ENCODE measurements at places on chromosomes 2 and 18.

GRCh38 chr2:210623506-210623905 is 67.1 kb downstream of the CPS1 start:
- no peak for DNase-seq

GRCh38 chr2:205868773-205869333 is 186.6 kb downstream of the NRP2 start:
- no peak for DNase-seq

DNA sequence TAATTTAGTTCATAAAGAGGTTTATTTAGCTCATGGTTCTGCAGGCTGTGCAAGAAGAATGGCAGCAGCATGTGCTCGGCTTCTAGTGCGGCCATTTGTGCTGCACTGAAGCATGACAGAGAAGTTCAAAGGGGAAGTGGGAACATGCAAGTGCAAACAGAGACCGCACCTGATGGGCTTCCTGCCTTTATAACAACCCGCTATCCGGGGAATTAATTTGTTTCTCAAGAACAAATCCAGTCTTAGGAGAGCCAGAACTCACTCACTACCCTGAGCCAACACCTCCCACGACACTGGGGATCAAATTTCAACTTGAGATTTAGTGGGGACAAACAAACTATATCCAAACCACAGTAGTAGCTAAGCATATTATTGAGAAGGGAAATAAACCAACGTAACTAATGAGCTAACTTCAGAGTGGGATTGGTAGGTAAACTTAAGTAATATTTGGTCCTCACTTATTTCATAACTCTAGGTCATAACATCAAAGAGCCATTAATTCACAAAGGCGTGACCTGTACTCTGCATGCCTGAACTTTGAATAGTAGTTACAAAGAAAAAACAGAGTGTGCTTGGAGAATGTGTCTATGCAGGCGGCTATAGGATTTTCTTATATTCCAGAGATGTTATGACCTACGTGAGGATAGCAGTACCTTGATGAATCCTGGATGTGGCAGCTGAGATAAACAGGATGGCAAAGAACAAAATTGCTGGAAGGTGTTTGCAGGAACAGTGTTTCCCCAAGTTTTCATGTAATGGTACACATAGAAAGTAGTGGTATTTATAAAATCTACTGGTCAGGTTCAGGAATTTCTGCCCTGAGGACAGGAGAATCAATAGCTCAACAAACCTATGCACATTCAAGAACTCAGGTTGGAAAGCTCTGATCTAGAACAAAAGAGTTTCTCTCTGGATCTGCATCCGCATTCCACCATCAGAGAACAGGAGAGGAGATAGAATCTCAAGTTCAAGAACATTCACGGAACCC is 845.9 kb upstream of the ID2 start:
- no peak for DNase-seq

DNA sequence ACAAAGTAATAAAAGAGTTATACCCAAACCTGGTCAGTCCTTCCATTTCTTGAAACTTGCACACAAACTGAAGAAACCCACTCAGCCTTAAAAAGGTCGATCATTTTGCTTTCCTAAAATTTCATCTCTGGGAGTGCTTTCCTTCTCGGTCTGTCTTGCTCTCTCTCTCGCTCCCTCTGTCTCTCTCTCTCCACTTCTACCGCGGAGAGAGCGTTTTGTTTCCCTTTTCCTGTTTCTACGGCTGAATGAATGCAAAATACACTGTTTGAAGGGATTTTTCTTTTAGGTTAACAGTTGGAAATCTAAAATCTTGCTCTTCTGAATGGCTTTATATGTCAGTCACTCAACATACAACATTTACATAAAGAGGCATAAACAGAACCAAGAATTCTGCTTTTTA is 424.2 kb downstream of the TGIF1 start:
- no peak for DNase-seq

DNA sequence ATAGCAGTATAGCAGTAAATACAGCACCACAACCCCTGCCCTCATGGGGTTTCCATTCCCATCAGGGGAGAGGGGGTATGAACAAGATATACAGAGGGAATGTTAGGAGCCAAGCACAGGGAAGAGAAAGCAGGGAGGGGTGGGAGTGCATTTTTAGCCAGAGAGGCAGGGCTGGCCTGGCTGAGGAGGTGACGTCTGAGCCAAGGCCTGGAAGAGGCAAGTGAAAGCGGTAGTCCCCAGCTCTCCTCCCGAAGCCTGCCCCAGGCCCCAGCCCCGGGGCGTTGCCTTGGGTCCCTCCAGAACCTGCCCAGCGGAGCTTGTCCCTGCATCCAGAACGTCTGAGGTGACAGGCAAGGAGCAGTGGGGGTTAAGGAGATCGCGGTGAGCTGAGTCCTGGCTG is 45.1 kb upstream of the FOSL2 start:
- DNase-seq, result no peak
